ENCODE measurements at places on chromosomes 5 and 9. TPM values are rescaled to one million over a fixed set of nuclear protein-coding genes. Genes with fewer than 3 reads are reported as not detected.

DNA sequence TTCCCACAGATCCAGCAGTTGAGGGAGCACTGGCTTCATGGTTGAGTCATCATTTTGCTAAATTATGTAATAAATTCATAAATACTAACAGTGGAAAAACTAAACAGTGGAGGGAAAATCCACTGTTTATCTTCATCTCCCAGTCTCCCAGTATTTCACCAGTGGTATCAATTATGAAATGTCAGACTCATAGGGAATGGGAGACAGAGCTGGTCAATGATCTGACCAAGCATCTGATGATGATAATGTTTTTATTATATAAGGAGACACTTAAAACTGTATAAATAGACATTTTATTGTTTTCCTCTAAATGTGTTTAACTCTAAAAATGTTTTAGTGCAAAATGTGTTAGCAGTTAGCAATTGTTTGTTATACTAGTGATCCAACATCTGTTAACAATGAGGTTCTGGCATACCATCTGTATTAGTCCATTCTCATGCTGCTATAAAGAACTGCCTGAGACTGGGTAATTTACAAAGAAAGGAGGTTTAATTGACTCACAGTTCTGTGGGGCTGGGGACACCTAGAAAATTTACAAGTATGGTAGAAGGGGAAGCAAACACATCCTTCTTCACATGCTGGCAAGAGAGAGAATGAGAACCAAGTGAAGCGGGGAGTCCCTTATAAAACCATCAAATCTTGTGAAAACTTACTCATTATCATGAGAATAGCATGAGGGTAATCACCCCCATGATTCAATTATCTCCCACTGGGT lies 11.8 kb upstream of the REEP5 start:
- DNase-seq, result no peak

- peak; percentile 27 for DNase-seq
Measured at GRCh38 chr5:10329820-10330481, 22.2 kb upstream of the CMBL start.

GRCh38 chr5:167452136-167452535 lies 839.3 kb upstream of the WWC1 start:
- DNase-seq, result no peak

GRCh38 chr9:130664251-130665028 lies at the start of gene PRDM12:
Gene PRDM12 (plus strand): TSS chr9:130664594. CDS start chr9:130664654, 60 bp downstream.
- no peak for DNase-seq

DNA sequence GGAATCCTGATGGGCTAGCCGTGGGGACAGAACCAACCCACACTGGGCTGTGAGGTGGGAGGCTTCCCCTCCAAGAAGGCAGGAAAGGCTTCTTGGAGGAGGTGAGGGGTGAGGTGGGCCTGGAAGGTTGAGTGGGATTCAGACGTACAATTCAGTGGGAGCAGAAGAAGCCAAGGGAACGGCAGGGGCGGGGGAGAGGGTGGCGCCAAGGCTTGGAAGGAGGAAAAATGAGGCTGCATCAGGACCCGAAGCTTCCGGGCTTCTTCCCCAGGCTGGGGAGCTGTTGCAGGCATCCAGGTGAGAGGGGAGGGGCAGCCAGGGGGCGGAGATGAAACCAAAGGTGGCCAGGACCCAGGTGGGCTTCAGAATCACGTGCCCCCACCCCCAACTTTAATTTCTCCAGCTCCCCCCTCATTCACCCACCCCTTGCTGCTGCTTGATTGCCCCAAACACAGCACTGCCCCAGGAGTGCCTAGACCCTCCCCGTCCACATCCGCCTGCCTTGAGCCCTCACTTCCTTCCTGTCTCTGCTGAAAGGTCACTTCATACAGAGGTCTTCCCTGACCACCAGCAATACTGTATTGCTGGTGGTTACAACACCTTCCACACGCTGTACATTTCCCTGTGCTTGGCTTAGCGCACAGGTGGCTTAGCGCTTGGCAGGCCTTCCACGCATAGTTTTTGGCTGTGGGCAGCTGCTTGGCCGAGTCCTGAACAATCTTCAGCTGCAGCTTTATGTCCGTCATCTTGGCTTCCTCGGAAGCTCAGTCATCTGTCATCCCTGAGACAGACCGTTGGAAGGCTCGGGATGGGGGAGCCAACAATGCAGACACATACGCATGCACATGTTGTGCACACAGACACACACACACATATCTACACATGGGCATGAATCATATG lies 193.5 kb downstream of the RGS3 start:
- no peak for DNase-seq

DNA sequence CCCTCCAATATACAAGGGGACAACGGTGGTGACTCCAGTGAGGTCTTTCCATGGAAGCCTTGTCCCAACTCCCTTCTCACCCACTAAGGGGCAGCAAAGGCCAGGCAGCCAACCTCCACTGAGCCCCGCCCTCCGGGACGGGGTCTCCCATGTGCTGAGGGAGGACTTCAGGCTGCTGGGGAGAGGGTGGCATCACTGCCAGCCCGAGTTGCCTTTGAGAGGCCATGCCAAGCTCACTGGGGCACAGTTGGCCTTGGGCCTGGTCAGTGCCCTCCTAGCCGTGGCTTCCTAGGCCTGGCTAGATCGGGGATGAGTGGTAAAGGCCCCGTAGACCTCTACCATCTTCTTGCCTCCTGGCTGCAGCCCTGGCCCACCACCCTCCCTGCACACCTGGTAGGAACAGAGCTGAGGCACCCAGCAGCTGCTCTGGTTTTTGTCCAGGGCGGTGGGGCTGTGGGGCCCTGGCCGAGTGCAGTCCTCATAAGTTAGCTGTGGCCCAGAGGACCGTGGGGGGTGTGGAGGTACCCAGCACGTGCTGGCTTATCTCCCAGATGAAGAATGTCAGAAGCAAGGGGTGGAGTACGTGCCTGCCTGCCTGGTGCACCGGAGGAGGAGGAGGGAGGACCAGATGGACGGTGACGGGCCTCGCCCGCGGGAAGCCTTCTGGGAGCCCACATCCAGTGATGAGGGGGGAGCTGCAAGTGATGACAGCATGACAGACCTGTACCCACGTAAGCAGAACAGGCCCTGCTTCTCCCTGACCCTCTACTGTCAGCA lies 3.2 kb downstream of the SURF2 start:
- DNase-seq, result no peak

DNA sequence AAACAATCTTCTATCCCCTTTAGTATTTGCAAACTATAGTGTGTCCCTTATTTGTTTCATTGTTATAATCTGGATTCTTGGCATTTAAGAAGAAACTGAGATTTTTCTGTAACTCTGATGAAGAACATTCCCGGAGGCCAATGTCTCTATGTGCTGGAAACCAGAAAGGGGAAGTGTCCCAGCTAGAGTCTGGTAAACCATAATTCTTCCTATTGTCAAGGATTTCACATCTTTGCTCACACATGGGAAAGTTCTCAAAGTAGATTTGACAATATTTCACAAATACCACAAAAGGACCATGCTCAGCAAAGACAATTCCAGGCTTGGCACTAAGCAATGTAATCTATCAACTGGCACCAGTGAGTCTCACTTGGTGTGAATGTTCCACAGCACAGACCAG lies 146.8 kb downstream of the MUSK start:
- DNase-seq, result no peak

DNA sequence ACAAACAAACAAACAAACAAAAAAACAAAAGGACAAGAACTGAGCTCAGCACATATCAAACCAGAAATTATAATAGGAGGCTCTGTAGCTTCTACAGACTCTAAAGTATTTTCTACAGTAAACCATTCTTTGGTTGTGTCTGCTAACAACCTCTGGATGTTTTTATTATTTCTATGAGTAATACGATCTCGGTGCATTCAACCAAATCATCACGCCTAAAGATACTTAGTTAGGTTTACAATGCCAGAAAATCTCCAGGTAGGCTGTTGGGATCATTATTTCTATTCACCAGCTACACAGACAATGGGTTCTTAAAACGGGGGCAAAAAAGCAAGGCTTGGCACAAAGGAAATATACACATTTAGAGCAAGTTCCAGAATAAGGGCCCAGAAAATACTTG lies 41.6 kb upstream of the ALDOB start:
- DNase-seq, result no peak

GRCh38 chr5:81391-82021 lies 10.5 kb upstream of the PLEKHG4B start:
- DNase-seq, result no peak

DNA sequence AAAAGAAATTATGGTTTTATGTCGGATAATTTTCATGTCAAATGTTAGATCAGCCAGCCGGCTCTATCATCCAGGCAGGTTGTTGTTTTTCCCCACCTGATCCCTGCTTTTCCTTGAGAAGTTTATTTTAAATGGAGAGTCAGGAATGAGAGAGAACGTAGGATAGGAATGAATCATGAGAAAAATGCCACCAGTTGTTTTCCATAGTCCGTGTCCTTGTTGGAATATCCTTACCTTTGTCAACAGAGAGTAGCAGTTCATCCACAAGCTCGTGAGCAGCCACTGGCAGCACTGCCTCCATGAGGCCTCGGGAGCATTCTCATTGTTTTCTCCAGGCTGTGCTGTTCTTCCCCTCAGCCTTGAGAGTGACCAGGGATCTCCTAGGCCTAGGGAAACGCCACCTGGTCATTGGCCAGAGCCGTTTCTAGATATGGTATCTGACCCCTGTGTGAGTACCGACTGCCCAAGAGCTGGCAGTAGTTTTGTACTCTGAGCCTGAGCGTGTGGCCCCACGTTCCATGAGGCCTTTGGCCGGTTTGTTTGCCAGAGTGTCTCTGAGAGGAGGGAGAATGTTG lies 293.3 kb downstream of the FANCC start:
- no peak for DNase-seq

DNA sequence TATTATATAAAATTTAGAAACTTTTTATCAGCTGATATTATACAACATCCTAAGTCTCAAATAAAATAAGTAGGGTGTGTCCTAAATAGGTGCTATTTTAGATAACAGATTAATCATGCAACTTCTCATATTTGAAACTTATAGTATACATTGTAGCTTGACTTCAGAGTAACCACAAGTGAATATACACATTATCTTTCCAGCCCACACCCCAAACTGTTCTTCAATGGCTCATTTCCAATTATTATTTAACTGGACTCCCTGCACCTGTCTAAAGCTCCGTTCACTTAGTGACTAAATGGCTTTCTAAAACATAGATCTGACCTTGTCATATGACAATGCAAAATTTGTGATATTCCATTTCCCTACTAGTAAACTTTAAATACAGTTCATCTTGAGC lies 490.9 kb upstream of the RGMB start:
- DNase-seq, result no peak

GRCh38 chr9:27165670-27166069 lies 56.6 kb downstream of the TEK start:
- no peak for DNase-seq

DNA sequence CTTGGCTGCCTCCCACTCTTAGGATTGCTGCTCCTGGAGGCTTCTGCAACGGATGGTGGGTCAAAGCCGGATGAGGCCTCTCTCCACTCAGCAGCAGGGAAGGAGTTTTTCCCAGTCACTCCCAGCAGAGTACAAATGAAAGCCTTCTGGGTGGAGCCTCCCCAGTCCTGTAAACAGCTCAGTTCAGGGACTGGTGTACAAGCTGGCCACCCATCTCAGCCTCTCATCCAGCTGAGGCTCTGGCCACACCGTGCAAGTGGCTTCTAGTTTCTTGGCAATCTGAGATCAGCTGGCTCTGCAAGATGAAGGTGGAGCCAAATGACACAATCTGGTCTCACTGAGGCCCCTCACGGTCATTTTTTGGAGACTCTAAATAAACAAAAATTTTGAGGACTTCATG lies 10.0 kb downstream of the GPX3 start:
- DNase-seq, result peak; percentile 54

HK3 gene
- total RNA-seq, result 3.0 TPM

KIAA1958 gene
- 9.0 TPM for total RNA-seq

OTP gene
- total RNA-seq, result not detected

FOXD4L3 gene
- not detected for total RNA-seq

CYSTM1 gene
- 205 TPM for total RNA-seq

SOX30 gene
- total RNA-seq, result 0.42 TPM

RGS3 gene
- total RNA-seq, result 71.1 TPM

SHC3 gene
- total RNA-seq, result 0.58 TPM

FAT2 gene
- total RNA-seq, result not detected

TMEM215 gene
- total RNA-seq, result not detected

RNF208 gene
- total RNA-seq, result 9.3 TPM
